GM23338 (cell line): ENCODE measurements at places on chromosomes 5 and 9. TPM values are rescaled to one million over a fixed set of nuclear protein-coding genes. Genes with fewer than 3 reads are reported as not detected.

DUSP1 gene
- 12.8 and 17.2 TPM in 2 replicates for total RNA-seq

DNA sequence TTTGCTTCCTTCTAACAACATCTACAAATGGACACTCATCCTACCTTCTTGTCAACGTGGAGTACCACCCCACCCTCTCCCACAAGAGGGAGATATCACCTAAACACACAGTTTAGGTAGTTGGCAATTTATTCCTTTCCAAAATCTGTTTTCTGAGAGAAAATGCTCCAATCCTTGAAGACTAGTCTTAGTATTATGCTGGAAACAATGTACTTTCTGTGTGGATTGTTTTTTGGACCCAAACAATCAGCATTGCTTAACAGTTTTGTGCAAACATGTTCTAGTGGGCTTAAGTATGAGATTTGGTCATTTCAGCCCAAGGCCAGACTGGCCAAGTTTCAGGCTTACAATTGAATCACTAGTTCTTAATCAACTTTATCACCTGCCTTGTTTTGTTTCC, 359.1 kb downstream of the ARHGEF28 start:
- H3K27me3 ChIP-seq: no peaks in the 10 kb centered on the region
- no peaks in the 10 kb centered on the region for H3K36me3 ChIP-seq
- no peaks in the 10 kb centered on the region for H3K4me1 ChIP-seq
- peak; percentile 36 for DNase-seq
- H3K27ac ChIP-seq: no peak overlapping the region

DNA sequence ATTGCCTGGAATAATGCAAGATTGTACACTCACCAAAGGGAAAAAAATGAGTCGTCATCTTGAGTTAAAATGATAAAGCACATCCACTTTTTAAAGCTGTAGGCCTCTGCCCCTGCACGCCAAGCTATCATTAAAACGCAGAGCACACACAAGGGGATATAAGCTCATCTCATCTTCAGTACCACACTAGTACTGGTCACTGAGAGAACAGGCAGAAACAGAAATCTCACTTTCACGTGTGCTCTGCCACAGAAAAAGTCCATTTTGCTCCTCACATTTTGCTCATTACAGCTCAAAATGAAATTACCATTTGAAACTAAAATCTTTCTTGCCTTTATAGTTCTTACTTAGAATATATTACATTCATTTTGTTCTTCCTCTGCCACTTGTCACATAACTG, 99.2 kb upstream of the SLC30A5 start:
- H3K4me3 ChIP-seq: no peak overlapping the region
- no peak overlapping the region for H3K27ac ChIP-seq
- no peaks in the 10 kb centered on the region for H3K27me3 ChIP-seq

- no peaks in the 10 kb centered on the region for H3K27me3 ChIP-seq
- no peaks in the 10 kb centered on the region for H3K36me3 ChIP-seq
- no peaks in the 10 kb centered on the region for H3K4me1 ChIP-seq
These were observed 3.5 kb upstream of the LCN6 start for GRCh38 chr9:136751814-136752213.

TAF11L5 gene
- not detected in 2 replicates for total RNA-seq

ACOT12 gene
- 1.4 TPM in 1 of 2 replicates, not detected in the other for total RNA-seq

GRCh38 chr9:106862110-106862820, 701 bp upstream of the ZNF462 start:
- peak overlapping the region; percentile 98 for H3K27ac ChIP-seq
- H3K4me1 ChIP-seq: peaks cover 39% of the 10 kb centered on the region
- no peaks in the 10 kb centered on the region for H3K27me3 ChIP-seq
- peak overlapping the region; percentile 87 for H3K4me3 ChIP-seq
- no peaks in the 10 kb centered on the region for H3K36me3 ChIP-seq
- peak; percentile 68 for DNase-seq

ABL1 gene
- total RNA-seq: 80.4 and 85.1 TPM in 2 replicates

DNA sequence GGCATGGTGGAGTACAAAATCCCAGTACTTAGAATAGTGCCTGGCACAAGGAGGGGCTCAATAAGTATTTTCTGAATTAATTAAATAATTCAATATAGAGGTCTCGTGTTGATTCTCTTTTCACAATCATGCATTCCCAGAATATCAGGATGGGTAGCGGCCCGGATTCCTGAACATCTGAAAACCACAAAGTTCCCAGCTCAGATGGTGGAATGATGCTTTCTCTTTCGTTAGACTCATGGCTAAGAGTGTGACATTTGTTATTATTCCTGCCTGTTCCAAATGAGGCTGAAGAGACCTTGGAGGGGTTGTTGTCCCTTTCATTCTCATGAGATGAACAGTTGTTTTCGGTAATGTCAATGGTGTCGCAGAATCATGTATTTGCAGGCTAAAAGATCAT, 95.4 kb upstream of the LIFR start:
- no peaks in the 10 kb centered on the region for H3K36me3 ChIP-seq
- no peaks in the 10 kb centered on the region for H3K27me3 ChIP-seq
- H3K4me1 ChIP-seq: no peaks in the 10 kb centered on the region
- no peak overlapping the region for H3K4me3 ChIP-seq

ABCA2 gene
- 14.2 and 16.0 TPM in 2 replicates for total RNA-seq

DNA sequence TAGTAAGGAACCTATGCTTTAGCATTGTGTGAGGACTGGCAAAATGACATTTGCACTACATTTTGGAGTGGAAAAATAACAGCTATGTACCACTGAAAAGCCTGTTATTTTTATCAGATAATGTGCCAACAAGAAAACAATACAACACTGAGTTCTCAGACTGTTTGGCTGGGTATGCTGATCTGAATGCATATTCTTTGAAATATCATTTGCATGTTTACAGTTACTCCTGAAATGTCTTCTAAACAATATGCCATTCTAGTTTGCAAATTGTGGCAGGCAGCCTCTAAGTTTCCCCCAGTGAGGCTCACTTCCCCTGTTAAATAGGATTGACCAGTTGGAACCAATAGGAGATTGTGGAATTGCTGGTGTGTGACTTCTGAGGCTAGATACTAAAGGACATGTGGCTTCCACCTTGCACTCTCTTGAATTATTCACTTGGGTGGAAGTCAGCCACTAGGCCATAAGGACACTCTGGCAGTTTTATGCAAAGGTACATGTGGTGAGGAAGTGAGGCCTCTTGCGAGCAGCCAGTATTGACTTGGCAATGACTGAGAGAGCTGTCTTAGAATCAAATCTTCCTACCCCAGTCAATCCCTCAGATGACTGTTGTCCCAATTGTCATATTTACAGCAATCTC, 250.4 kb upstream of the PCSK5 start:
- DNase-seq: no peak
- no peak overlapping the region for H3K4me3 ChIP-seq
- no peaks in the 10 kb centered on the region; the same call in 1 of the 2 replicates for H3K4me1 ChIP-seq
- no peaks in the 10 kb centered on the region for H3K36me3 ChIP-seq
- H3K27ac ChIP-seq: no peak overlapping the region
